ENCODE measurements at places on chromosomes 6 and 20. TPM values are rescaled to one million over a fixed set of nuclear protein-coding genes. Genes with fewer than 3 reads are reported as not detected.

The KCNQ2 gene
- total RNA-seq = not detected

The IL17A gene
- total RNA-seq = not detected

The BPIFA1 gene
- not detected for total RNA-seq

The HDGFL1 gene
- not detected for total RNA-seq

The MACROD2 gene
- 2.3 TPM for total RNA-seq

The NKX2-2 gene
- not detected for total RNA-seq

The SNAI1 gene
- total RNA-seq = 0.23 TPM

The PSORS1C2 gene
- total RNA-seq = not detected

The CASS4 gene
- total RNA-seq = not detected

The FAM83B gene
- total RNA-seq = 25.4 TPM

The MYH7B gene
- total RNA-seq = 0.07 TPM

The LY86 gene
- total RNA-seq = not detected

The NELFE gene
- total RNA-seq = 90.7 TPM

The HINT3 gene
- 17.9 TPM for total RNA-seq

DNA sequence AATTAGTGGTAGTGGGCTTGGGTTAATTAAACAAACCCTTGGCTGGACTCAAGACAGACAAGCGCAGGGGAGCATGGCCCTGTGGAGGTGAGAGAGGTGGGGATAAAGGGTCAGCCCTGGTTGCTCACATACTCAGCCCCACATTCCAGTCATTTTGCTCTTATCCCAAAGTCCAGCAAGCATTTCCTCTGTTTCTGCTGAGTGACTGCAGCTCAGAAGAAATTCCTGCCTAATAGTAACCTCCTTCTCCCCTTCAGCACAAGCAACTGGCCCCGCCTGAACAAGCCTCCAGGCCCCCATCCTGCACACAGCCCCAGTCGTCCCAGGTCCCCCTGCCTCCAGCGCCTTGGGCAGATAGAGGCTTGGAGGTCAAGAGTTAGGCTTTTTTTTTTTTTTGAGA is 3.6 kb upstream of the TFEB start:
- H3K4me3 ChIP-seq = no peak overlapping the region
- no peak for DNase-seq
- no peaks in the 10 kb centered on the region for H3K36me3 ChIP-seq
- peaks cover 6% of the 10 kb centered on the region for H3K4me1 ChIP-seq
- H3K27ac ChIP-seq = no peak overlapping the region
- no peaks in the 10 kb centered on the region for H3K27me3 ChIP-seq

DNA sequence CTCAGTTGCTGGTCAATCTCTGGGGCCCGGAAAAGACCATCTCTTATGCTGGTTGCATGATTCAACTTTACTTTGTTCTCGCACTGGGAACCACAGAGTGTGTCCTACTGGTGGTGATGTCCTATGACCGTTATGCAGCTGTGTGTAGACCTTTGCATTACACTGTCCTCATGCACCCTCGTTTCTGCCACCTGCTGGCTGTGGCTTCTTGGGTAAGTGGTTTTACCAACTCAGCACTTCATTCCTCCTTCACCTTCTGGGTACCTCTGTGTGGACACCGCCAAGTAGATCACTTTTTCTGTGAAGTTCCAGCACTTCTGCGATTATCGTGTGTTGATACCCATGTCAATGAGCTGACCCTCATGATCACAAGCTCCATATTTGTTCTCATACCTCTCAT is 4.3 kb downstream of the OR2J3 start:
- H3K4me3 ChIP-seq = no peak overlapping the region
- peaks cover 64% of the 10 kb centered on the region for H3K27me3 ChIP-seq
- no peaks in the 10 kb centered on the region for H3K36me3 ChIP-seq
- DNase-seq = peak; percentile 16

GRCh38 chr6:141783585-141783984 is 349.1 kb upstream of the GJE1 start:
- no peak overlapping the region for H3K4me3 ChIP-seq
- no peak for DNase-seq
- H3K4me1 ChIP-seq = no peaks in the 10 kb centered on the region
- peaks cover 30% of the 10 kb centered on the region for H3K27me3 ChIP-seq
- no peak overlapping the region for H3K27ac ChIP-seq

DNA sequence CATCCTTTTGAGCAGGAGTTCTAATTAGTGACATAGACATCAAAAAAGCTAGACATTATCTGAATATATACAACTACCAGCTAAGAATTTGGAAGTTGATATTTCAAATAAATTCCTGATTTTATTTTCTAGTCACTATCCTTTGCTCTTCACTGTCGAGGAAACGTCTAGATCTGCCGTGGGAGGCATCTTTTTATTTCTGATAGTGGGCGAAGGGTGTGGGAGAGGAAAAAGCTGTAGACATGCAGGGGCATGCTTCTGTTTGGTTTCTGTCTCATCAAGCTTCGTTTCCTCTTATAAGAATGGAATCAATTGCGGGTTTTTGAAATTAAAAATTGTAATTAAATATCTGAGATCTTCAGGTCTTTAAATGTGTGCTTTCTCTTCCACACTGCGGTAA is 16.2 kb upstream of the C6orf118 start:
- H3K27me3 ChIP-seq = no peaks in the 10 kb centered on the region
- no peaks in the 10 kb centered on the region for H3K36me3 ChIP-seq
- no peak overlapping the region for H3K4me3 ChIP-seq
- no peak for DNase-seq

GRCh38 chr20:59818911-59819310 is 114.5 kb downstream of the SYCP2 start:
- peaks cover 24% of the 10 kb centered on the region for H3K4me1 ChIP-seq
- no peak overlapping the region for H3K27ac ChIP-seq
- no peaks in the 10 kb centered on the region for H3K36me3 ChIP-seq
- DNase-seq = no peak
- no peaks in the 10 kb centered on the region for H3K27me3 ChIP-seq

- H3K36me3 ChIP-seq = no peaks in the 10 kb centered on the region
- H3K27ac ChIP-seq = no peak overlapping the region
- no peak overlapping the region for H3K4me3 ChIP-seq
- no peak for DNase-seq
- H3K27me3 ChIP-seq = no peaks in the 10 kb centered on the region
Measured at GRCh38 chr6:68575765-68576439, 59.2 kb upstream of the ADGRB3 start.

DNA sequence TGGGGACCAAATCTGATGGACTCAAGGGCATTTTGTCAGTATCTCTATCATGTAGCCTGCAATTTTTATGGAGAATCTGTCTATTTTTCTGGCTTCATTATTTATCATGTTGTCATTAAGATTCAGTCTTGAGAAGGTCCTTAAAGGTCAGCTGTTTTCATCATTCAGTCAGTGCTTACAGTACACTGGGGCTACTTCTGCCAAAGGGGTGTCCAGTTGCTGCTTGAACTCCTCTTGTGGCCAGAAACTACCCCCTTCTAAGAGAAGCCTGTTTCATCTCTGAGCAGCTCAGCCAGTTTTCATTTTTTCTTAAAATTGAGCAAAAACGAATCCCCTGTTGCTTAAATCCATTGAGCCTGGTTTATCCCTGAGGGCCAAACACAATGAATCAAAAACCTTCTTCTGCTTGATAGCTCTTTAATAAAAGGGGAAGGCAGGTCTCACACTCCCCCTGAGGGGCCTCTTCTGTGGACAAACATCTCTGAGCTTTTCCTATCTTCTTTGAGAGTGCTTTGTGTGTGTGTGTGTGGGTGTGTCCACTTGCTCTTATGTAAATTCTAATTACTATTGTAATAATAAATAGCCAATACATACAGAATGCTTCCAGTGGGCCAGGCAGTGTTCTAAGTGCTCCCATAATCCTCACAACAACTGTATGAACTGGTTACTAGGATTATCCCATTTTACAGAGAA is 172.2 kb downstream of the PLCB1 start:
- no peaks in the 10 kb centered on the region for H3K27me3 ChIP-seq
- DNase-seq = no peak
- no peaks in the 10 kb centered on the region for H3K36me3 ChIP-seq

DNA sequence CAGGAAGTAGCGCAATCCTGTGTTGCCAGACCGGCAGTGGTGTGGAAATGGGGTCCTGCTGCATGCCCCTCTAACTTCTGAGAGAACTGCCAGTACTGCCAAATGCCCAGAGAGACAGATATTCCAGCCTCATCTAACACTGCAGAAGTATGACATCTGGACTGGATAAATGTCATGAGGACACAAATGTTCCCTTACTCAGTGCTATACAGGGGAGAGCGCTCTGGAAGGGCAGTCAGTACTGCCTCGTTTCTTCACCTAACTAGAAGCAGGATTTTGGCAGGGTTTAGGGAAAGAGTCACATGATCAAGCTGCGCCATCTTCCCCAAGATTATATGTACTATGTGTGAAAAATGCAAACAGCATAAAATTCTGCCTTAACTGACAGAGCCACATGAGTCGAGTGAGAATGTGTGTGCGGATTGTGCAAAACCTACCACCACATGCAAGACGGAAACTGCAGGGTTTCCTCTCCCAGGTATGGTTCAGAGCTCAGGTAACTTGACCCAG is 59.7 kb downstream of the B4GALT5 start:
- no peak overlapping the region for H3K27ac ChIP-seq
- no peak for DNase-seq
- no peaks in the 10 kb centered on the region for H3K27me3 ChIP-seq
- H3K36me3 ChIP-seq = peaks cover 63% of the 10 kb centered on the region

DNA sequence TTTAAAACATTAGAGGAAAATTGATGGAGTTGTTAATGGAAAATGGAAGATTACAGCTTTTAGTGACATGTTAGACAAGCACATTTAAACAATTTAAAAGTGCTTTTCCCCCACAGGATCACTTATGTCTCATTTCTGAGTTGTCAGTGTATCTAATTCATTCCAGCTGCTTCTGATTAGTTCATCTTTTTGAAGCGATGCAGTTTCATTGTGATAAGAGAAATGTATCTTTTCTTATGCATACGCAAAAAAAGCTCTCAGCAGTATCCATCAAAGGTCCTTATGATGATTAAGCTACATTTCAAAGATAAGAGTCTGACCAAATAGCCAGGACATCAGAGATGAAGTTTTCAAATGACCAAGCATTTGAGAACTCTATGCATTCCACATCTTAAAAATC is 572.6 kb upstream of the SYNCRIP start:
- H3K27ac ChIP-seq = no peak overlapping the region
- H3K4me1 ChIP-seq = no peaks in the 10 kb centered on the region
- no peaks in the 10 kb centered on the region for H3K27me3 ChIP-seq
- H3K4me3 ChIP-seq = no peak overlapping the region
- DNase-seq = no peak

GRCh38 chr20:7736336-7736735 is 203.9 kb downstream of the HAO1 start:
- H3K4me1 ChIP-seq = no peaks in the 10 kb centered on the region
- no peak overlapping the region for H3K4me3 ChIP-seq
- no peaks in the 10 kb centered on the region for H3K36me3 ChIP-seq
- DNase-seq = peak; percentile 66
- H3K27me3 ChIP-seq = no peaks in the 10 kb centered on the region

- no peak overlapping the region for H3K27ac ChIP-seq
- H3K4me1 ChIP-seq = no peaks in the 10 kb centered on the region
- H3K36me3 ChIP-seq = no peaks in the 10 kb centered on the region
- H3K4me3 ChIP-seq = no peak overlapping the region
- H3K27me3 ChIP-seq = peaks cover 74% of the 10 kb centered on the region
- no peak for DNase-seq
Measured at GRCh38 chr20:33010674-33011449, 3.4 kb downstream of the BPIFB2 start.

DNA sequence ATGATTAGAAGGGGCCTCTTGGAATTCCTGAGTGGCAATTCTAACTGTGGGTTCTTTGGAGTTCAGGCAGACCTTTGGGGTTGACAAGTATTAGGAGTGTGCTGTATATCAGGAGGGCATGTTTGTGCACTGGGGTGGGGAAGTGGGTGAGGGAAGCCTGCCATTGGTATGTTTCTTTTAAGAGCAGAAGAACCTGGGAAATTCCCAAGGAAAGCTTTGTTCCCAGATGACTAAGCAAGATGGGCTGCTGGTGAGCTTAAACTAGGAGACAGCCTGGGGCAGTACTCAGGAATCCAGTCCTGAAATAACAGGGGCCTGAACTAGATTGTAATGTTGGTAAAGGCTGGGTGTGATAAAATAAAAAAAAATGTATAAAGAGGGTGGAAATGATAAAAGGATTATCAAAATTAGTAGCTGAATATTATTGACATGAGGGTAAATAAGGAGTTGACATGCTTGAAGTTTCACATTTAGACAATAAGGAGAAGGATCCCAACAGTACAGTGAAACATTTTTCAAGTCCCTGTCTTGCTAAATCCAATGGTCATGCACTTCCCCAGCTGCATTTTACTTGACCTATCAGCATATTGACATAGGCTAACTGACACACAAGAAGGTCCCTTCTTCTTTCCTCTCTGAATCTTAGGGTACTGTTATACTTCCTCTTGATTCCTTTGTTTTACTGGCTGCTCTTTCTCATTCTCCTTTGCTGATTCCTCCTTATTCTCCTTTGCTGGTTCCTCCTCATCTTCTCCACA is 18.4 kb upstream of the IFNGR1 start:
- DNase-seq = peak; percentile 97
- H3K4me1 ChIP-seq = peaks cover 66% of the 10 kb centered on the region
- no peak overlapping the region for H3K4me3 ChIP-seq
- no peaks in the 10 kb centered on the region for H3K27me3 ChIP-seq
- H3K36me3 ChIP-seq = no peaks in the 10 kb centered on the region
- H3K27ac ChIP-seq = peak overlapping the region; percentile 91

DNA sequence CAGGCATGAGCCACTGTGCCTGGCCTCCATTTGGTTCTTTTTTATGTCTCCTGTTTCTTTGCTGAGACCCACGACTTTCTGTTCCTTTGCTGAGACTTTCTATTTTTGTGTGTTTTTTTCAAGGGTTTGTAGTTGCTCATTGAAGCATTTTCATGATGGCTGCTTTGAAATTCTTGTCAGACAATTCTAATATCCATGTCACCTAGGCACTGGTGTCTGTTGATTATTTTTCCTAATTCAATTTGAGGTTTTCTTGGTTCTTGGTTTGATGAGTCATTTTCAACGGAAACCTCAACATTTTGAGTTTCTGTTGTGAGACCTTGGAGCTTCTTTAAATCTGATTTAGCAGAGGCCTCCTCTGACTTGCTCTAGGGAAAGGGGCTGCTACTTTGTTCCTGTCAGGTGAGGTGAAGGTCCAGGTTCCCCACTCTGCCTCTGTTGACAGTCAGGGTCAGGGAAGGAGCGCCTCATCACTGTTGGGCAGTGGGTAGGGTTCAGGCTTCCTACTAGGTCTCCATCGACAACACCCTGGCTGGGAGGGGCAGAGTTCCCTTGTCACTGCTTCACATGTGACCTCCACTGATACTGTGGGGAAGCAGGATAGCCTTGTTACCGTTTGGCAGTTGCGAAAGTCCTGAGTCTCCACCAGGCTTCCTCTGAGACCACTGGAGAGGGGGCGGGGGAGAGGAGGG is 67.2 kb upstream of the RNF24 start:
- DNase-seq = no peak
- H3K4me3 ChIP-seq = no peak overlapping the region
- H3K27me3 ChIP-seq = no peaks in the 10 kb centered on the region

GRCh38 chr6:168106633-168107005 is 27.6 kb upstream of the FRMD1 start:
- H3K4me3 ChIP-seq = no peak overlapping the region
- no peak for DNase-seq
- peaks cover 37% of the 10 kb centered on the region for H3K27me3 ChIP-seq
- H3K36me3 ChIP-seq = peaks cover 6% of the 10 kb centered on the region

- H3K27ac ChIP-seq = no peak overlapping the region
- no peak for DNase-seq
- H3K4me1 ChIP-seq = no peaks in the 10 kb centered on the region
- peaks cover 2% of the 10 kb centered on the region for H3K27me3 ChIP-seq
- H3K36me3 ChIP-seq = no peaks in the 10 kb centered on the region
Measured at GRCh38 chr6:1015825-1016224, 296.1 kb upstream of the FOXQ1 start.

GRCh38 chr6:37897321-37897720 is 77.8 kb downstream of the ZFAND3 start:
- peak; percentile 54 for DNase-seq
- H3K4me1 ChIP-seq = peaks cover 25% of the 10 kb centered on the region
- no peaks in the 10 kb centered on the region for H3K27me3 ChIP-seq
- no peaks in the 10 kb centered on the region for H3K36me3 ChIP-seq
- H3K27ac ChIP-seq = no peak overlapping the region

Measured in MCF 10A (cell line).